Thyroid gland (tissue), 4 donors: ENCODE measurements at places on chromosomes 4 and X. TPM values are rescaled to one million over a fixed set of nuclear protein-coding genes. Genes with fewer than 3 reads are reported as not detected.
A peak's percentile ranks its signal among the peaks of the same experiment; 100 is the strongest.

DNA sequence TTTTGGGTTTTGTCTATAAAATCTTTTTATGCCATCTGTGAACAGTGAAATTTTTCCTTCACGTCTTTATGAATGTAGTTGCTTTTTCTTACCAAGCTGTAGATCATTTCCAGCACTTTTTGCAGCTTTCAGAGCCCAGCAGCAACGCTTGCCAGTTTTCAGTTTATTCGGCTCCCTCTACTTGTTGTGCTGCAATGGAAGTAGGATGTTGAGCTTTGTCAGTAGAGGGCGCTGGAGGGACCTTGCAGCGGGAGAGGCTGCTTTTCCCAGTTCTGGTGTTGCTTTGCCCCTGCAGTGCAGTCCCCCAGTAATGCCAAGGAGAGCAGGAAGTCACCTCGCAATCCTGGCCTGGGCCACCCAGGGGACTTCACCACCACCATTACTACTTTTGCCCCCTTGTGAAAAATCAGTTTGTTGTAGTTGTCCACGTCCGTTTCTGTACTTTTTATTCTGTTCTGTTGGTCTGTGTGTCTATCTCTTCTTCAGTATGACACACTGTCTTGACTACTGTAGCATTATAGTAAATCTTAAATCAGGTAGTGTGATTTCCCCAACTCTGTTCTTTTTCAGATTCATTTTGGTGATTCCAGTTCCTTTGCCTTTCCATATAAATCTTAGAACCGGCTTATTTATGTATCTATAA, 21.8 kb downstream of the CMC4 start:
- DNase-seq: peak; percentile 29

DNA sequence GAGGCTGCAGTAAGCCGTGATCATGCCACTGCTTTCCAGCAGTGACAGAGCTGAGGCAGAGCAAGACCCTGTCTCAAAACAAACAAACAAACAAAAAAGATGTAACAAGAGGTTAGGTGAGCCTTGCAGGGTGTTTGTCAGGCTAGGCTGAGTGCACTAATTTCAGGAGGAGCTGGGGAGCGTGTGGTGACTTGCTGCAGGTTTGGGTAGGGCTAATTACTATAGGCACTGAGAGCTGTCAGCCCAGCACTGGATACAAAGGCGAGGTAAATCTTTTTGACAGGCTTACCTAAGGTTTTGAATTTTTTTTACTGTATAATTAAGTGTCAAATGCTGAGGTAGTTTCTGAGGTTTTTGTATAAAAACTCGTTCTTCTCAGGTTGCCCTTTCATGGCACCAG, 29.8 kb upstream of the SH3D19 start:
- DNase-seq: no peak

DNA sequence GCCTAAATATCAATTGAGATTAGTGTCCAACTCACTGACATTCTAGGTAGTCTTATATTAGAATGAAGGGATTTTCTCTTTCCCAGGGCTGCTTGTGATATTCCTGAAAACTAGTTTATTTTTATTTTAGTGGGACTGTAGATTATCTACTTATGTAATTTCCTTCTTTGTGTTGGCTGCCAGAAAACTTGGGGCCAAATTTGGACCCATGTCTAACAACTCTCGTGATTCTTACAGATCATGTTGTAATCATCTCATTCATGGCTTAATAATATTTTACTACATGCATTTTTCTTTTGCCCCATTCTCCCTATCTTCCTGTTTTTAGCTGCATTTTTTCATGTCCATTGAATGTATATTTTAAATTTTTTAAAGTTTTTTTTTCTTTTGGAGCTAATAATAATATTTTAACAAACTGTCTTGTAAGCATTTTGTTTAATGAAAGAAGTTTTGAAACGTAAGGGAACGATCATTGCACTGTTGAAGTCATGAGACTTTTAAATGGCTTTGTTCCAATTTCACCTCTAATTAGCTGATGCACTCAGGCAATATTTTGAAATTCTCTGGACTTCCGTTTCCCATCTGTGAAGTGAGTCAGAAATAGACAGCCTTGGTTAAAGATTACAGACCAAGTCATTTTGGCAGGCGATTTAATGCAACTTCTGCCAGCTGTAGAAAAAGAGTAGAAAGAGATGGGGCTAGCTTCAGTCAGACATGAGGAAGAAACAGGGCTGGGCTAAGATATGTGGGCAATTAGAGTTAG, 14.3 kb upstream of the TDO2 start:
- DNase-seq: no peak

CNGA2 gene
- total RNA-seq: not detected

ANXA3 gene
- 98.7 TPM for total RNA-seq

HSFX3 gene
- total RNA-seq: not detected

DNA sequence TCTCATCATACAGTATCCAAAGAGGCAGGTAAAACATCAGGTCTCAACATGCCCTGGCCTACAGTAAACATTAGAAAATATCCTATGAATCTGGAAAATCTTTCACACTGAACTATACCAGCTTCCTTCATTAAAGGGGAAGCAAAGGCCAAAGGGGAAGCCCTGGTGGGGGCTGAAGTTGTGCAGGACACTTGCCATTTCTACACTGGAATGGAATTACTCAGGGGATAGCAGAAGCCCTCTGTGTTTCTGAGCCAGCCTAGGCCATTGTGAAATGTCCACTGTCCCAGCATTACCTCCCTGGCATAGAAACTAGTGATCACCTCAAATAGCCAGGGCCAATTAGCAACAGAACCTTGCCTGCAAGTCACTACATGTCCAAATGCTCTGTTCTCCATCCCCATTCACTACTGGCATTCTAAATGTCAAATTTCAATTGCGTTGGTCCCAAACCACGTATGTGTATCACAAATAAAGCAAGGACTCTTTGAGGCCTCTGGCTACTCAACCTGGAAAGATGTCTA, 429.9 kb downstream of the AFF2 start:
- DNase-seq: no peak

CXorf65 gene
- not detected for total RNA-seq

- DNase-seq: no peak
Observed at GRCh38 chr4:7708238-7708637, 231.4 kb downstream of the AFAP1 start.

PRSS12 gene
- 0.56 TPM for total RNA-seq

KLHL5 gene
- 22.8 TPM for total RNA-seq

DNA sequence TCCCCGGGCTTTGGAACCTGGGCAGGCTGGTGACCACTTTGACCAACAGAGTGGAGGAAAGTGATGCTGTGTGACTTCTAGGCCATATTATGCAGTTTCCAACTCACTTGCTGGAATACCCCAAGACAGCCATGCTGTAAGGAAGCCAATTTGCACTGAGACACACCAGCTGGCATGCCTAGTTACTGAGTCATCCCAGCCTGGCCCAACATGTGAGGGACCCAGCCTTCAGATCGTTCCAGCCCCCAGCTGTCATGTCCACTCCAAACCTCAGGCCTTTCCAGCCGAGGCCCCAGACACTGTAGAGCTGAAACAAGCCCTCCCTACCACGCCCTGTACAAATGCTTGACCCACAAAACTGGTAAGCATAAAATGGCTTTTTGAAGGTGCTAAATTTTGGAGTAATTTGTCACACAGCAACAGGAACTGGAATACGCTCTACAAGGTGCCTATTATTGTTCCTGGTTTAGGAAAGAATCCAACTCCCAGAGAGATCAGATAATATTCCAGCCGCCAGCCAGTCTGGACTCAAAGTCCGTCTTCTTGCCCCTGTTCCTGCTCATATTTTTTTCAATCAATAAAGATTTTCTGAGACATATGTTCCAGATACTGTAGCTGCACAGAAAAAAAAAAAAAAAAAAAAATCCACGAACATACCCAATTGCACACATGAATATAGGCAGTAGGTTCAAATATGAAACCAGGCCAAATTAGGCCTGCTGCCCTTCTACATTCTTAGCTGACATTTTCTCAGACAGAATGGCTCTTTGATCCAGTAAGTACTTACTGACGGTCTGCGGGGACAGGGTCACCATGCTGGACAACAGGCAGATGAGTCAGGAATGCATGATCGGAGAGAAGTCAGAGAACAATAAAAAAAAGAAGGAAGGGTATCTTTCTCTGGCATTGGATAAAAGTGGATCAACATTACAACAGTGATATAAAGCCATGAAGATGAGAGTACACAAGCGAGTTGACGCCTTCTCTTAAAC, 35.1 kb downstream of the SH3KBP1 start:
- DNase-seq: no peak

DNA sequence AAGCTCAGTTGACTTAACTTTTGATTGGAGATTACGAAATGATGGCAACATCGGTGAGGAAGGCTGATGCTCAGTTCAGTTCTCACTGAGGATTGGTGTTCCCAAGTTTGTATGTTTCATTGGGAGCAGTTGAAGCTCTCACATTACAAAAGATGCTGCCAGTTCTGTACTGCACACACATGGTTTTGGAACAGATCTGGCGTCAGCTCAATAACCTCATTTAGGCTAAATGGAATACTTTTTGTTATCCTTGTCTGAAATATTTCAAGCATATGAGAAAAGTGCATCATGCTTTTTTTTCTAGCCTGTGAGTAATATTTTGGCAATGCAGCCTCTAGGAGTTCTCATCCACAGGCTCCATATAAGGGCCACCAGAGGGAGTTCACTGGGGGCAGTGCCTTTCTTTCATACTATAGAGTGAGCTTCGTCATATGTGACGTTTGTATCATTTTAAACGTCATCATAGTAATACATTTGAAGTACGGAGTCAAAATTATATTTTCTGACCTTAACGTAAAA, 4.1 kb downstream of the ENPEP start:
- DNase-seq: no peak

CPE gene
- total RNA-seq: 334 TPM

- DNase-seq: no peak
Observed at GRCh38 chr4:102730968-102731533, 29.7 kb downstream of the MANBA start.

- no peak for DNase-seq
Observed at GRCh38 chr4:184400375-184400870, 73.9 kb downstream of the IRF2 start.

PLAC8 gene
- 3.7 TPM for total RNA-seq

GLOD5 gene
- total RNA-seq: not detected

GRCh38 chr4:176198316-176198903, 3.0 kb upstream of the SPATA4 start:
- DNase-seq: no peak

FAM53A gene
- total RNA-seq: 22.1 TPM

DNA sequence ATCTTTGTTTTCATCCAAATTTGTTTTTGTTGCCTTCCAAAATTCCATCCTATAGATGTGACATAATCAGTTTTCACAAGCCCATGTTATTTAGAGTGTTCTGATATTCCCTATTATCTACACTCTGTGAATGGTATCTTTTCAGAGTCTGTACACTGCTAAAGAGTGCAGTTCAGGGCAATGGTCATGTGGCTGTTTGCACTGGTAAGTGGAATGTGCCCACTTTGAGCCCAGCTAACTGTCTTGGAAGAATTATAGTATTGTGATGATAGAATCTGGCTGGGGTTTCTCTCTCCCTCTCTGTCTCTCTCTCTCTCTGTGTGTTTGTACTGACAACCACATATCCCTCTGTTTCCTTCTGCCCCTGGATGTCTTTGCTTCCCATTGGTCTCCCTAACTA, 37.4 kb upstream of the BEX4 start:
- DNase-seq: no peak

DCAF12L1 gene
- total RNA-seq: 0.83 TPM

GRCh38 chr4:56981795-56982201, 3.1 kb downstream of the POLR2B start:
- no peak for DNase-seq

DNA sequence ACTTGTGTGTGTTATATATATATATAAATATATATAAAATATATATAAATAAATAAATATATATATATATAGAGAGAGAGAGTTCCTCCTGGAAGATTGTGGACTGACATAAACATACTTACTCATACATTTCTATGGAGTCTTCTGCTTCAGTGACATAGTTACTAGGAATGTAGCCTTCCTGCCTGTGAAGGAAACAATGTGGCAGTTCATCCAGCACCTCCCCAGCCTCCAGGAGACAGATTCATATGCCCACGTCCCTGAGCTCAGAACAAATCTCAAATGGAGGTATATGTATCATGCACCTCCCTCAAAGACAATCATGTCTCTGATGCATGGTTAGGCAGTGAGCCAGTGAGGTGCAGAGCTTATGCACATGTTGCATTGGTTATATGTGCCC, 11.4 kb upstream of the TIMM8A start:
- no peak for DNase-seq

- DNase-seq: no peak
Observed at GRCh38 chrX:33741807-33742206, 390.3 kb downstream of the FAM47A start.

- DNase-seq: no peak
Observed at GRCh38 chrX:120419463-120419862, 49.6 kb downstream of the LAMP2 start.

- no peak for DNase-seq
Observed at GRCh38 chr4:159343116-159343515, 240.2 kb downstream of the RAPGEF2 start.

XAGE1B gene
- total RNA-seq: not detected

PNMA6F gene
- total RNA-seq: not detected

GRCh38 chrX:67619253-67619652, 75.4 kb downstream of the AR start:
- DNase-seq: no peak

PLP1 gene
- 1.4 TPM for total RNA-seq

DNA sequence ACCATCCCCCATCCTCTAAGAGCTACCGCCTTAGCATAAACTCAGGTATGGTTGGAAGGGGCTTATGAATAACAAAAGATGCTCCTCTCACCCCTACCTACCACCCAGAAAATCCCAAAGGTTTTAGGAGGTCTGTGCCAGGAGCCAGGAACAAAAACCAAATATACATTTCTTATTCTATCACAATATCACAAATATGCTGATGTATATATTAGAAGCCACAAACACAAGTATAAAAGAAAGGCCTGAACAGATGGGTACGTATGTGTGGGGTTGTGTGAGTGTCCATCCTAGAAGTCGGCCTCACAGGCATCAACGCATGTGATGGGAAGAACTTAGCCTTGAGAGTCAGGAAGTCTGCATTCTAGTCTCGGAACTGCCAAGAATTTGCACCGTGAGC, 8.7 kb upstream of the ANXA5 start:
- DNase-seq: no peak

RPA4 gene
- 1.1 TPM for total RNA-seq

DNA sequence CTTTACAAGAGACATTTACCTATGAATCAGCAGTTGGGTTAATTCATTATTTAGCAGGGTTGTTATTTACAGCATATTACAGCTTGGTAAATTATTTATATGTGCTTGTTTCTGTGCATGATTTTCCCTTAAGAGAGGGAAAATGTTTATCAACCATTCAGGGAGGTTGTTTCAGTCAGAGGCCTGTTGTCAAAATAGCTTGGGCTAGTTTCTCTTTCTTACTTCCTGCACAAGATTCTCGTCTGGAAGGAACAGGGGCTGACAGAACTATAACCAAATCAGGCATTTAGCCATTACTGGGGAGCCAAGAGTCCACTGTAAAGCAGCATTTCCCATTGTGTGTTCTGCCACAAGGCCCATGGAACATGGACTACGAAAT, 135.8 kb downstream of the HS6ST2 start:
- no peak for DNase-seq

DNA sequence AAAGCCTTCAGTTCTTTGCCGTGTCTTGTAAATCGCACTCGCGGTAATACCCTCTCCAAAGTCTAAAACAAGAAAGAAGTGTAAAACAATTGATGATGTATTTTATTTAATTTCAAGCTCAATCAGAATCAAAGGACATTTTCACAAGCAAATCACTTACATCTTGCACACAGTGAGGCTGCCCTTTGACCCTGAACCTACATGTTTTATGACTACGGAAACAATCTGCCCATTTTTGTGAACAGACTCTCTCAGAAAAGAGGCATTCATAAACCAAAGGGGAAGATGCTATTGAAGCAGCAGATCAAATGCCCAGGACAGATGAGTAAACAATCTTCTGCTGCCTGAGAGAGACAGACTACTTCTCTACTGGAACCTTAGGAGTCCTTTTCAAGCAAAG, 76.0 kb upstream of the DDX60 start:
- DNase-seq: no peak

CXCL10 gene
- not detected for total RNA-seq
